ENCODE measurements at places on chromosomes 16 and 17.

- no peak for DNase-seq
Observed at GRCh38 chr16:84209989-84210388, 19.0 kb downstream of the ADAD2 start.

- no peak for DNase-seq
Observed at GRCh38 chr16:5466551-5466950, 369.0 kb upstream of the EEF2KMT start.

GRCh38 chr17:17730250-17730935, 49.1 kb downstream of the RAI1 start:
- no peak for DNase-seq

DNA sequence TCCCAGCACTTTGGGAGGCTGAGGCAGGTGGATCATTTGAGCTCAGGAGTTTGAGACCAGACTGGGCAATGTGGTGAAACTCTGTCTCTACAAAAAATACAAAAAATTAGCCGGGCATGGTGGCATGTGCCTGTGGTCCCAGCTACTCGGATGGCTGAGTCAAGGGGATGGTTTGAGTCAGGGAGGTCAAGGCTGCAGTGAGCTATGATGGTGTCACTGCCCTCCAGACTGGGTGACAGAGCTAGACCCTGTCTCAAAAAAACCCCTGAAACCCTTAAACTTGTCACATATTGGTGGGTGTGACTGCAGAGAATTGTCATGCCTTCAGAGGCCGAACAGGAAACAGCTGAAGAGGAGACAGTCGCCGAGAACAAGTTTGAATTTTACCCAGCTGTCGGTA, 13.4 kb downstream of the RPTOR start:
- DNase-seq, result no peak

DNA sequence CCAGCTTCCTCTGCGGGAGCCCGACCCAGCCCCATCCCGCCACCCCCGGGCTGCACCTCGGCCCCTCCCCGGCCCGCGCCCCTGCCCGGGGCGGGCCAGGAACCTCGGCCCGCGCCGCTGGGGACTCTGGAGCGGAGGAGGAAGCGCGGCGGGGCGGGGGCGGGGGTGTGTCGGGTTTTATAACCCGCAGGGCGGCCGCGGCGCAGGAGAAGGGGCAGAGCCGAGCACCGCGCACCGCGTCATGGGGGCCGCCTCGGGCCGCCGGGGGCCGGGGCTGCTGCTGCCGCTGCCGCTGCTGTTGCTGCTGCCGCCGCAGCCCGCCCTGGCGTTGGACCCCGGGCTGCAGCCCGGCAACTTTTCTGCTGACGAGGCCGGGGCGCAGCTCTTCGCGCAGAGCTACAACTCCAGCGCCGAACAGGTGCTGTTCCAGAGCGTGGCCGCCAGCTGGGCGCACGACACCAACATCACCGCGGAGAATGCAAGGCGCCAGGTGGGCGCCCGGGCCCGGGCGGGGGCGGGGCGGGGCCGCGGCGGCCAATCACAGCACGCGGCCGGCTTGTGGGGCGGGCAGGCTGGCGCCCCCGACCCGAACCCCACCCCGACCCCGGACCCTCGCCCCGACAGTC, at the start of gene ACE:
Gene ACE, plus strand, starts transcription at position 208 of the 626 bp plus-strand sequence. Its CDS starts 34 bp downstream, at position 242.
- DNase-seq, result no peak

DNA sequence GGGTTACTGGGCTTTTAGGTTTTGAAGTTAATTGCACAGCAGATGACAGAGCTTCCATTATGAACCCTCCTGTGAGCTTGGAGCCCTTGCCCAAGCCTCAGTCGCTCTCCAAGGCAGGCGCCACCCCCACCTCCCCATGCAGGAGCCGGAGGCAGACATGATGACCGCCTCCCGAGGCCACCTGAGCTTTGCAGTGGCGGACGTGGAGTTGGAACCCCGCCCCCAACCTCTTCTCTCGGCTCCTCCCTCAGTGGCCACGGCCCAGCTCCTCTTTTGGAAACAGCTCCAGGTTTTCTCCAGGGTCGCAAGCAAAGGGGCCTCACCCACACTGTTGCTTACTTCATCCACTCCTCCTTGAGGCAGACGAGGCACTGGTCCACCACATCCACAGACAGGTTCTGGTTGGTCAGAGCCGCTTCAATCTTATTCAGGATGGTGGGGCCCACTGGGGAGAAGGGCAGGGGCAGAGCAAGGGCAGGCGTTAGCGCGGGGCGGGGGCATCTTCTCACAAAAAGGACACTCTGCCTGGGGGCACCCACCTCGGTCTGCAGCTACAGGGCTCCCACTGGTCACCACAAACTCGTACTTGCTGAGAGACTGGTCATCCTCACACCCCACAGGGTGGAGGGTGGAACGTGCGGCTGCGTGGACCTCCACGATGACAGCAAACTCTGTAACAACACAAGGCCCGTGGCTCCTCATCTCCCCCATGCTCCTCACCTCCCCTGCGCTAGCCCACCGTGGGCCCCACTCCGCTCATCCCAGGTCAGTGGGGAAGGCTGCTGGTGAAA, 8.7 kb upstream of the PLD6 start:
- DNase-seq, result no peak

DNA sequence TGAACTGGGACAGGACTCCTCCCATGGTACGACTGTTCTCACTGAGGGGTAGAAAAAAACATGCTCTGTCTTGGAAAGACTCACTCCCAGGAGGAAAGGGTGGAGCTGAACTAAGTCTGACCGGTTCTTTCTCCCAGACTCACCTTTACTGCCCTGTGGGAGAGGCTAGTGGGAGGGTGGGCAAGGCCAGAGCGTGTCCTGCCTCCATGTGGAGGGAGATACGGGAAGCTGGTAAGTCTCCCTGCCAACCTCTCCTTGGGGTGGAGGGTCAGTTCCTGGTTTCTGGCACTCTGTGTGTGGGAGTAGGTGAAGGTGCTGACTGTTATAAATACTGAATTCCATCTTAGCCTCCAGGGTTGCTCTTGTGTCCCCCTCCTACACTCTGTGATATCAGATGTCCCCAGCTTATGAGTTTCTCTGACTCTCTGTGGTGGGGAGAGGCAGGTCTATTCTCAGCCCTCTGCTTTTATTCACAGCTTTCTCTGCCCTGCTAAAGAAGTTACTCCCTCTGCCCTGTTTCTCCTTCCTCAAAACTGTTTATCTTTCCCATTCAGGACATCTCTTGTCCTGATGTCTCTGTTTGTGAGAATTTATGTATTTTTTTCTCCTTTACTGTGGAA, 26.9 kb upstream of the FAM20A start:
- no peak for DNase-seq

DNA sequence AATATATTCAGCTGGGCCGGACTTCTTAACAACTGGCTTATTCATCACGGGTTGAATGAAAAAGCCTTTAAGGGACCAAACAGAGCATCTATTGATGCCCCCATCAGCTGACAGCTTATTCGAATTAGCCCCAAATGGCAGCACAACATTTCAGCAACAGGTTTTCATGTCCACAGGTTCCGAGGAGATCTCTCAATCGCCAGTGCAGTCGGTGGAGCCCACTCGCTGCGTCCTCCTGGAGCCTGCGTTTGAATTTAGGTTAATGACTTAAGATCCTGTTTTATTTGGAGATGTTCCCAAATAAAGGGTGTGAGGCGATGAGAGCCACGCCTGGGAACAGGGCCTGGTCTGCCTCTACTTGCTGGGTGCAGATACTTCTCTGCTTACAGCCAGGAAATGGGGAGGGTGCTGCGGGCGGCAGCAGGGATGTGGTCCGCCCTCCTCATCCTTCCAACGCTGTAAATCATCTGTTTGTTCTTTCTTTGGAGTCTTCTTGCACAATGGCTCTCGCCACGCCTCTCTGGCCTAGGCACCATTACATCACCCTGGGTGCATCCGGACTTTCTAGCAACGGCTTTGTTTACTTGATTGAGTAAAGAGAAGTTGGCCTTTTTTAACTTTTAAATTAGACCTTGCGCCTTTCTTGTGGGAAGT, 22.6 kb downstream of the NDE1 start:
- peak; percentile 74 for DNase-seq

DNA sequence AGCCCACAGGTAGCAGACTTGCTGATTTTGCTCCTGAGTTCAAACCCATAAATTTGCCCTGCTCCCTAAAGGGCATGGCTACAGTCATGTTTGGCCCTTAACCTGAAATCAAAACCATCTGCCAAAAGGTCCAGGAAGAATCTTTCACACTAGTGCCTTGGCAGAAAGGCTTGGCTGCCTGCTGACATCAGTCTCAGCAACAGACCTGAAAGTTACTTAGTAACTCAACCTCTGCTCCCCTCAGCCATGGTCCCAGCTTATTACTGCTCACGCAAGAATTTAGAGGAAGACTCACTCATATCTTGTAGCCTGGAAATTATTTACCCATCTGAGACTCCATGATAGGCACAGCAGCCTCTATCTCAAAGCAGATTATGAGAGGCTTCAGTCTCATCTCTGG, 98.0 kb upstream of the KIF2B start:
- DNase-seq, result no peak

GRCh38 chr16:83300326-83300725, 507.5 kb upstream of the HSBP1 start:
- DNase-seq, result no peak

- no peak for DNase-seq
Observed at GRCh38 chr17:76826330-76827068, 41.7 kb upstream of the MGAT5B start.

GRCh38 chr17:56257075-56257474, 103.8 kb downstream of the ANKFN1 start:
- no peak for DNase-seq

- DNase-seq, result no peak
Observed at GRCh38 chr16:57976331-57976796, 5.4 kb upstream of the CNGB1 start.

- DNase-seq, result no peak
Observed at GRCh38 chr16:71986131-71986530, 14.1 kb downstream of the PKD1L3 start.

- no peak for DNase-seq
Observed at GRCh38 chr16:48963306-48963705, 318.3 kb downstream of the CBLN1 start.

DNA sequence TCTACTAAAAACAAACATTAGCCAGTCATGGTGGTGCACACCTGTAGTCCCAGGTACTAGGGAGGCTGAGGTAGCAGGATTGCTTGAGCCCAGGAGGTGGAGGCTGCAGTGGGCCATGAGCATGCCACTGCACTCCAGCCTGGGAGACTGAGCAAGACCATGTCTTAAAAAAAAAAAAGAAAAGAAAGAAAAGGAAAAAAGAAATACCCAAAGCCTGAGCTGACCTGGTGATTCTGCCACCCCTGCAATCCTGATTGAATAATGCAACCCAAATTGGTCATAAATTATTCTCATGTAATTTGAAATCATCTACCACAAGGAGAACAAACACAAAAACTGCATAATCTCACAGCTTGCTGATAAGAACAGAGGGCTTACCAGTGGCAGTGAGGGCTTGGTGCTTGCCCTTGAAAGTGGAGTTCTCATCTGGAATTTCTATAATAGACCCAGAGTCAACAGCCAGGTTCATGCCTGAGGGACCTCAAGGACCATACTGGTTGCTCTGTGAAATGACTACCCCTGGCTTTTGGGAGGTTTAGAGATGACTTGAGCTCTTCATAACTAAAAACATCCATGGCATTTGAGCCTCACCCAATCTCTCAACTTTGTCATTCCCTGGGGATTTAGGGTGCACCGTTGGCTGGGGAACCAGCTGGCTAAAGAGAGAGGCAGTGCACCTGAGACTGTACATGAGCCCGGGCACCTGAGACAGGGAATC, 35.4 kb upstream of the TMC5 start:
- DNase-seq, result no peak

DNA sequence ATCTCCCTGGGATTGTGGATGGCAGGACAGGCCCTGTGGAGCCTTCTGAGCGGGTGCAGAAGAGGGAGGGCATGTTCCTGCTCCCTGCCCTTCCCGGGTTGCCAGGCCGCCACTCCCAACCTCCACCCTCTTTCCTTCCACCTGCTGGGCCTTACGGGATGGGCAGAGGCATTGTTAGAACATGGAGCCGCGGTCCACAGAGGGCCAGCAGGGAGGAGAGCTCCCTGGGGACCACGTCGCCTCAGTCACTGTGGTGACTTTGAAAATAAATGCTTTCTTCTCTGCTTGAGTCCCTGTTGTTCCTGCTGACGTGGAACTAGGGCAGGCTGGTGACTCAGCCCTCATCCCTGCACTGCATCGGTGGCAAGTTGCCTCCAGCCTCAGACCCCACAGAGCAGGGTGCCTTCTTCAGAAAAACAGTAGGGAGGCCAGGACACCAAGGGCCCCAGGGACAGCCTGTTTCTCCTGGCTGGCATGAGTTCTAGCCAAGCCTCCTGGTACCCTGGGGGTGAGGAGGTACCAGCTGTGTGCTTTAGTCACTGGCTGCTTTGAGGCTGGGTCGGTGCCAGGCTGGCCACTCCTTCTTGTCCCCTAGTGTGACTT, 224.9 kb downstream of the SEC14L1 start:
- peak; percentile 34 for DNase-seq

DNA sequence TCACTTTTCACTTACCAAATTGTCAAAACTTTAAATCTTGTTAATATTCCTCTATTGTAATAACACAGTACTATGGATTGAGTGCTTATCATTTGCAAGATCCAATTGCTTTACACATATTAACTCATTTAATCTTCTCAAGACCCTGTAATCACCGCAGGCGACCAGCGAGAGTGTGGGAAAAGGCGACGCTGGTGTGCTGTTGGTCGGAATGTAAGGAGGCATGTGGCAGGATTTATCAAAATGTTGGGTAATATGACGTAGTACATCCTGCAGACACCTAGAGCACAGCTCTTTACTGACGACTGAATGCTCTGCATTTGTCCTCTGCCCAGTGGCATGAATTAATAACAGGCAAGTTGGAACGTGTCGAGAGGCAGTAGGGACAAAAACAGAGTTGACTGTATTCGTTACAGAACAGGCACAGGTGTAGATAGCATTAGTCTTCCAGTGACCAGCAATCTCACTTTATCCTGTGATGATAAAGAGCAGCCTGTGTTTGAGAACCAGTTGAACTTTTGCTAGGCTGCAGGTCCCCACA, 80.3 kb downstream of the TNRC6C start:
- DNase-seq, result no peak

GRCh38 chr16:51818342-51818944, 667.4 kb upstream of the SALL1 start:
- DNase-seq, result no peak

DNA sequence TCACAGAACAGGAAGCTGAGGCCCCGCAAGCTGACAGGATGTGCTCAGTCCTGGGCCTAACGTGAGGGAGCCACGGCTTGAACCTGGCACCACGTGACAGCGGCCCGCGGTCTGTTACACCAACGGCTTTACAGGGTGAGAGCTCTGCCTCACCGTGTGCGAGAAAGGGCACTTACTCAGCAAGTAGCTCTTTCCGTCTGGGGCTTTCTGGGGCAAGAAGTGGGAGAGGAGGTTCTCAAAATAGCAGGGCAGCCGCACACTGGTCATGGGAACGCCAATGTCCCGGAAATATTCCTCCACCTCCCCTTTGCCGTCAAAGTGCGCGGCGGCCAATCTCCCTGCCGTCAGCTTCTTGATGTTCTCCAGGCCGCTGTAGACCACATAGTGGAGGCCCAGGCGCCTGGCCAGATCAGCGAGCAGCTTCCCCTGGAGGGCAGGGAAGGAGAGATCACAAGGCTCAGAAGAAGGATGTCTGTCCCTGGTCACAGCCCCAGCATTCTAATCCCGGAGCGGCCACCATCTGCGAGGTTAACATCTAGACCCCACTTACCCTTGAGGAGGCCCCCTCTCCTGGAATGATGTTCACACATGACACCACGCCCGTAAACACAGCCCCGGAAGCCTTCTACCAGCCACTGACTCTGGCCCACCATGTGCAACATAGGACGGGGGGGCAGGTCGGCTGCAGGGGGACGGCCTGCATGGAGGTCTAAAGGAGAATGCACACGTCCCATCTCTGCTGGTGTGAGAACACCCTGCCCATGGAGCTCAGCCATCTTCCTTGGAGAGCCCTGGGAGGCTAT, 8.2 kb downstream of the NMRAL1 start:
- DNase-seq, result no peak

GRCh38 chr16:3158026-3158509, 23.2 kb downstream of the ZNF213 start:
- no peak for DNase-seq

GRCh38 chr17:2082003-2082781, 27.3 kb downstream of the HIC1 start:
- DNase-seq, result no peak

Data from NCI-H2081 treated with DMSO at 0.1 percent for 48 hours (cell line).